Thoracic aorta (tissue), 2 donors: ENCODE measurements at places on chromosomes 12 and 14.
A peak's percentile ranks its signal among the peaks of the same experiment; 100 is the strongest.

DNA sequence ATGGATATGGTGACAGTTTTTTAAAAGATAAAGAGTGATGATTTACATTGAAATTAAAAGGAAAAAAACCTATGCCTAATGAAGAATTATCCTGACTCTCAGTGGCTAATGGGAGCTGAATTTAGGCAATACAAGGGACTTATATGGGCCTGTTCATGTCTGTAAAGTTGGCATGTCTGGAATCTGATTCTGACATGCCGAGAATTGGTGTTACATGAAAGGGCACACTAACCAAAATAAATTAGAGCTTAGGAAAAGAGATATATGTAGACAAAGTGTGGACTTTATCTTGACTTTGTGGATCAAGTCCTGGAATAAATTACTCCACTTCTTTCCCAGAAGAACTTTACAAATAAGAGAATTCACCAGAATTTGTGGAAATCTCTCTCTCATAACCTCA is 1.1 kb downstream of the TDG start:
- DNase-seq, result no peak

GRCh38 chr12:63400718-63401117 is 249.7 kb upstream of the AVPR1A start:
- no peak for DNase-seq

GRCh38 chr12:117046011-117046369 is 53.2 kb downstream of the TESC start:
- DNase-seq, result no peak

DNA sequence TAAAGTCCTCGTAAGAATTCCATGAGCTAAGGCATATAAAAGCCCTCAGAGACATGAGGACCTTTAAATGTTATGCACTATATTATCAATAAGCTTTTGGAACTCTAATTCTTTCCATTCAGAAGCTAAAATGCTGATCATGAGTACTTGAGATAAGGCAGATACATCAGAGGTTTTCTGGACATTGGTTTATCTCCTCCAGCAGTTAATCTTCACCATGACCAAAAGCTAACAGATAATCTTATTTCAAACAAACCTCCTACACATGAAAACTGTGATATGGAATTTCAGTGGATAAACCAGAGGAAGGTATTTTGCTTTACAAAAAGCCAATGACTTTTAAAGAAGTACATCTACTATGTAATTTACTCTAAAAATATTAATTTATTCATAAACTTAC is 97.9 kb upstream of the BBS10 start:
- DNase-seq, result no peak

DNA sequence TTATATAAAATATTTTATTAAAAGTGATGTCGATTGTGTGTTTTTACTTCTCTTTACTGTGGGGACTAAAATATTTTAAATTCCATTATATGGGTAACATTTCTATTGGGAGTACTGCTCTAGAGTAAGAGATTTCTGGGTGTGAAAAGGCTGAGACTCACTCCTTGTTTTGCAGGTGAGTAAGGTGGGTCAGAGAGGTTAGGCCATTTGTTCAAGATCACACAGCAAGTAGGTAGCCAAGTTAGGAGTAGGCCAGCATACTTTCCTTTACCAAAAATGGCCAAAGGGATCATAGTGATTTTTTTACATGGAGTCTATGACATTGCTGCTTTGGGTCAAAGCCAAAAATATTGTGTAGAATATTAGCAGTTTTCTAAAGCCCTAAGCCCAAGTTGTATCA is 138.0 kb downstream of the ETV6 start:
- DNase-seq, result no peak

DNA sequence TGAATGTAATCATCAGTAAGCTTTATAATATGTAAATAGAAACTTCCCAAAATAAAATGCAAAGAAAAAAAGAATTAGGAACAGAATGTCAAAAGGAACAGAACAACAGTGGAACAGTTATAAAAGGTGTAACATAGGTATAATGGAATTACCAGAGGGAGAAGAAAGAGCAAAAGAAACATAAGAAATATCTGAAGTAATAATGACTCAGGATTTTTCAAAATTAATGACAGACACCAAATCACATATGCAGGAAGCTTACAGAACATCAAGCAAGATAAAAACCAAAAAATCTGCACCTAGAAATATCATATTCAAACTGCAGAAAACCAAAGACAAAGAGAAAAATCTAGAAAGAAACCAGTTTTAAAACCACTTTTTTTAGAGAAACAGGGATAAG is 36.1 kb downstream of the TMEM116 start:
- DNase-seq, result no peak

DNA sequence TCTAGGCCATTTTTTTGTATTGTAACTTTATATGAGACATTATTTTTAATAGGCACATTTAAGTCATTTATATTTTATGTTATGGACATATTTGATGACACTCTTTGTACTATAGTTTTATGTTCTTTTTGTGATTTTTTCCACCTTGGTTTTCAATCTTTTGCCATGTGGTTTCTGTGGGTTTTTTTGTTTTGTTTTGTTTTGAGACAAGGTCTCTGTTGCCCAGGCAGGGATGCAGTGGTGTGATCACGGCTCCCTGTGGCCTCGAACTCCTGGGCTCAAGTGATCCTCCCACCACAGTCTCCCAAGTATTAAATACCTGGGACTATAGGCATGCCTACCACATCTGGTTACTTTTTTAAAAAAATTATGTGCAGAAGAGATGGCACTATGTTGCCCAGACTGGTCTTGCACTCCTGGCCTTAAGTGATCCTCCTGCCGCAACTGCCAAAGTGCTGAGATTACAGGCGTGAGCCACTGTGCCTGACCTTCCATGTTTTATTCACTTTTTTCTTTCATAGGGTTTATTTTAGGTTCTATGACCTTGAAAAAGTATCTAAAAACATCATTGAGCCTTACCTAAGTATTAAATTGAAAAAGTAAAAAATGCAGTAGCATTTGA is 16.3 kb downstream of the MSRB3 start:
- DNase-seq, result no peak

- DNase-seq, result no peak
Measured at GRCh38 chr14:50521912-50522341, 10.4 kb downstream of the MAP4K5 start.

DNA sequence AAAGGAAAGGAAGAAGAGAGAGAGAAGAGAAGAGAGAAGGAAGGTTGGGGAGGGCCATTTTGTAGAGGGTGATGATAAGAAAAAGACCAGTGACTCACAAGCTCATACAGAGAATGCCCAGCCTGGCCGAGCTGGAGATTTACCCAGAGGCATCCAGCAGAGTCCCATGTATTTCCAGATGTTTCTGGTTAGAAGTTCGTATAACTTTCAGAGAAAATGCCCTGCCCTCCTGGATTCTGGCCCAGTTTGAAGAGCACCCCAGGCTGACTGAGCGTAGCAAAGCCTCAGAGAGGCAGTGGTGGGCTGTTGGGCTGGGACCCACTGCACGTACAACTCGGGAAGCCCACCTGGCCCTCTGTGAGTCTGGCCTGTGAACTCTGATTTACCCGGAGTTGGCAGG is 221.8 kb downstream of the SLC41A2 start:
- no peak for DNase-seq

DNA sequence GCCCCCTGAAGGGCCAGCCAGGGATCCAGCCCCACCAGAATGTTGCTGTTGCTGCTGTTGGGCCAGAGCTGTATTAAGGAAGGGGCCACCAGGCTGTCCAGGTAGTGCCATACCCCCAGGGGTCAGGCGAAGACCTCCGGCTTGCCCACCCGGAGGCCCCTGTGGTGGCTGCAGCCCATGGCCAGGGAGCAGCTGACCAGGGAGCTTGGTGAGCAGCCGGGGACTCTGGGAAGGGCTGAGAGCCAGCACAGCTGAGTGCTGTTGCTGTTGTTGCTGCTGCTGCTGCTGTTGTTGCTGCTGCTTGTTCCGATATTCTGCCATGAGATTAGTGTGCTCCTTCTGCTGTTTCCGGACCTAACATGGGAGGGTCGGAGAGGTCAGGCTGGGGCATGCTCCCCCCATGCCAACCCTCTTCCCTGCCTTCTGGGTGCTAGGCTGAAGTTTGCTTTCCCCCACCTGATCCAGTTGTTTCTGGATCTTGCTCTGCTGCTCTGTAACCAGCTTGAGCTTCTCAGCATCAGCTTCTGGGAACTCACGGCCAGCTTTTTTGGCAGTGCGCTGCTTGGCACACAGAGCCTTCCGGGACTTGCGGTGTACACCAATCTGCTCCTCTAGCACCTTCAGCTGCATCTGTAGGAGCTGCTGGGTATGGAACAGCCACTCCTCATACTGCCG is 15.2 kb upstream of the PRKAG1 start:
- no peak for DNase-seq

GRCh38 chr12:51915951-51916350 is 8.6 kb downstream of the ACVRL1 start:
- DNase-seq, result no peak

- DNase-seq, result no peak
Measured at GRCh38 chr12:8678661-8679111, 16.1 kb upstream of the MFAP5 start.

DNA sequence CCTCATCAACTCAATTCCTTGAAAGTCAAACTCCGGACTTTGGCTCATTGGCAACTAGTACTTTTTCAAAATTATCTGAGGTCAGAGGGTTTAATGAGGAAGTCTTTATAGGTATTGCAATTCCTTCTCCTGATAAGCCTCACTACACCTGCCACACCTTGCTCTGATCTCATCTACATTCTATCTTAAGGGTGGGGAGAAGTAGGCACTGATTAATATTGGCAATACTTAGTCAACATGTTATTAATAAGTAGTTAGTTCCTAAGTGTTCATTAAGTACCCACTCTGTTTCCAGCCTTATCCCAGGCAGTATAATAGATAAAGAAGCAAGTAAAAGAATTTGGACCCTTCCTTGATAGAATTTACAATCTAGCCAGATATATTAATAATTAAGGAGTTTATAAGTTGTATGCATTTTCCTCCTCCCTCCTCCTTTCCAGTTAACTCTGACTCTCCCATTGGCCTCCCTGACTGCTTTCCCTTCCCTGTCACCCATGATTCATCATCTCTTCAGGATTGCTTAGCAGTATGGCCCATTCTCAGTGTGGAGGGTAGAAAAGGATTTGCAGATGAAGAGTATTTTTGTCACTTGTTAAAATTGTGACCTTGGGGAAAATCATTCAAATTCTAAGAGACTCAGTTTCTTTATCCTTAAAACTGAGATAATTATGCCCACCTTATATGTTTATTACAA is 231.0 kb upstream of the ATP2B1 start:
- DNase-seq, result no peak

GRCh38 chr12:94186278-94187241 is 38.2 kb downstream of the PLXNC1 start:
- peak; percentile 4 for DNase-seq

- no peak for DNase-seq
Measured at GRCh38 chr12:114673901-114674250, 10.1 kb downstream of the TBX3 start.

DNA sequence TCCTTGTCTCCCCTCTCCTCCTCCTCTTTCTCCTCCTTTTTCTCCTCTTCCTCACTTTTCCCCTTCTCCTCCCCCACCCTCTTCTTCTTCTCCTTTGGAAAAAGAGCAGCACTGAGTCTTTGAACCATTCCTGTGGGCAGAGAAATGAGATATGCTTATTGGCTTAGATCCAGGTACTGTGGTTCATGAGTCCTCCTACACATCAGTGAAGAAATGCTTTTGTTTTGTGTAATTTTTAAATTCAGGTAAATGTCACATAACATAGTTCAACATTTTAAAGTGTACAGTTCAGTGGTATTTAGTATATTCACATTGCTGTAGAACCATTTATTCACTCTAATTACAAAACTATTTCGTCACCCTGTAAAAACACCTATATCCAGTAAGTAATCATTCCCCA is 402.1 kb downstream of the AACS start:
- DNase-seq, result no peak

- DNase-seq, result no peak
Measured at GRCh38 chr12:131432532-131433260, 278.2 kb upstream of the SFSWAP start.

- peak; percentile 11 for DNase-seq
Measured at GRCh38 chr14:57889245-57889644, 23.4 kb upstream of the SLC35F4 start.

- DNase-seq, result no peak
Measured at GRCh38 chr14:83425706-83426105, 1892.1 kb upstream of the SEL1L start.

GRCh38 chr12:2652401-2653081 is 142.2 kb upstream of the FKBP4 start:
- DNase-seq, result no peak

DNA sequence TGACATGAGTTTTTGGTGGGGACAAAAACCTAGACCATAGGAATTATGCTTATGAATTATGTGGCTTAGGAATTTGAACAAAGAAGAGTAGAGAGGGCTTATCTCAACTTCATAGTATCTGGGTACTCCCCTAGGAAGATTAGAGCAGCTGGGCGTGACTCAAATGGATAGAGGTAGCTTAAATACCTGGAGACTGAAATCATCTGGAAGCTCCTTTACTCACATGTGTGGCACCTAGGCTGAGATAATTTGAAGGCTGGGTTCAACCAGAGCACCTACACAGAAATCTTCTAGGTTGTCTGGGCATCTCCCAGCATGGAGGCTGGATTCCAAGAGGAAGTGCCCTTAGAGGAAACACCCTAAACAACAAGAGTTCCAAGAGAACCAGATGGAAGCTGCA is 393.9 kb downstream of the ADAMTS20 start:
- DNase-seq, result no peak

- no peak for DNase-seq
Measured at GRCh38 chr12:31106101-31106803, 32.6 kb downstream of the DDX11 start.

DNA sequence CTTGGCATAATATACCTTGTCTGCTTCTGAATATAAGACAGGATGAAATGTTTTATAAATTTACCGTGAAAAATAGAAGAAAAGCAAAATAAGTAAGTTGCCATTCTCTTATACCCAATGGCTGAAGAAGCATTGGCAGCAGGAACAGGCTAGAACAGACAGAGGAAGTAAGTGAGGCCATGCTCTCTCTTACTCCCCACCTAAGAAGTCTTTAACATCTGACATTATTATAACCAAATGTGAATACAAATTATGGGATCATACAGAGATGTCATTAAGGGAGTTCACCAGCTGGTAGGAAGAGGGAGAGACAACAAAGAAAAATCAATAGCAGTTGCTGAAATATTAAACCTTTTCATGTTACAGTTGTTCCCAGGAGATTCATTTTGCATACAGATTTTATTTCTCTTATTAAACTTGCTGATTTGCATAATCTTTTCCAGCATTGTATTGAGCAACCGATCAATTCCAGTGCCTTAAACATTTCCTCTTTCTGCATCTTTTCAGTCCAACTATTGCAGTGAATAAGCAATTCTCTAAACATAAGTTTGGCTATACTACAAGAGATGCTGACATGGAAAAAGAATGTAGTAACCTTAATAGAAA is 270.6 kb downstream of the SLC6A15 start:
- no peak for DNase-seq

DNA sequence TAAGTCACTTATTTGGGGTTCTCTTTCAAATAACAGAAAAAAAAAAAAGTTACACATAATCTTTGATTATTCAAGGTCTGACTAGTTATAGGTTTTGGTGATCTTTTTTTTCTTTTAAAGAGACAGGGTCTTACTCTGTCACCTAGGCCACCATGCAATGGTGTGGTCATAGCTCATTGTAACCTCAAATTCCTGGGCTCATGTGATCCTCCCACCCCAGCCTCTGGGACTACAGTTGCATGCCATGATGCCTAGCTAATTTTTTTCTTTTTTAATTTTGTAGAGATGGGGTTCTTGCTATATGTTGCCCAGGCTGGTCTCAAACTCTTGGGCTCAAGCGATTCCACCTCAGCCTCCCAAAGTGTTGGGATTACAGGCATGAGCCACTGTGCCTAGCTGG is 56.5 kb upstream of the CFL2 start:
- DNase-seq, result no peak

GRCh38 chr12:111438481-111438880 is 32.8 kb downstream of the SH2B3 start:
- DNase-seq, result no peak

- no peak for DNase-seq
Measured at GRCh38 chr12:118655588-118655987, 279.2 kb downstream of the SUDS3 start.
